Smooth muscle cell of the umbilical artery (primary cell): ENCODE measurements at places on chromosomes 1 and 21. TPM values are rescaled to one million over a fixed set of nuclear protein-coding genes. Genes with fewer than 3 reads are reported as not detected.

Gene NPHP4
- total RNA-seq, result 6.2 and 9.7 TPM in 2 replicates

Gene MMEL1
- total RNA-seq, result 0.37 TPM in 1 of 2 replicates, not detected in the other

Gene DMBX1
- total RNA-seq, result not detected in 2 replicates

Gene ITGB2
- 0.28 TPM in 1 of 2 replicates, not detected in the other for total RNA-seq

Gene POLR3C
- total RNA-seq, result 25.5 and 26.8 TPM in 2 replicates

Gene MNDA
- total RNA-seq, result not detected in 2 replicates

Gene LRRC53
- not detected in 2 replicates for total RNA-seq

Gene TNFSF18
- 0.14 and 0.30 TPM in 2 replicates for total RNA-seq

Gene GUCA2B
- not detected in 2 replicates for total RNA-seq

Gene KCND3
- 0.14 TPM in 1 of 2 replicates, not detected in the other for total RNA-seq

Gene MIS18A
- total RNA-seq, result 3.9 and 7.7 TPM in 2 replicates

Gene GALNT2
- 230 and 254 TPM in 2 replicates for total RNA-seq

Gene SYT6
- total RNA-seq, result not detected in 2 replicates

Gene ESRRG
- total RNA-seq, result under 0.01 and 0.51 TPM in 2 replicates

Gene TEKT2
- not detected in 2 replicates for total RNA-seq

Gene BCL2L15
- under 0.01 and 0.18 TPM in 2 replicates for total RNA-seq

Gene CAMK1G
- total RNA-seq, result 4.2 and 13.1 TPM in 2 replicates

Gene FAM131C
- under 0.01 and 0.37 TPM in 2 replicates for total RNA-seq

Gene C4BPA
- total RNA-seq, result not detected in 2 replicates

Gene LCE1A
- total RNA-seq, result not detected in 2 replicates

Gene RYR2
- total RNA-seq, result under 0.01 TPM in 2 replicates

Gene COG2
- total RNA-seq, result 19.6 and 21.2 TPM in 2 replicates

Gene S100A16
- total RNA-seq, result 146 and 351 TPM in 2 replicates

Gene TMEM52
- 0.32 TPM in 1 of 2 replicates, not detected in the other for total RNA-seq

Gene IL20
- not detected in 2 replicates for total RNA-seq

Gene TRIM17
- total RNA-seq, result under 0.01 and 0.32 TPM in 2 replicates

Gene KTI12
- 11.0 and 11.9 TPM in 2 replicates for total RNA-seq

Gene TMOD4
- total RNA-seq, result not detected in 2 replicates

Gene AMY2A
- total RNA-seq, result not detected in 2 replicates
